ENCODE measurements at places on chromosomes 16 and 17.
A peak's percentile ranks its signal among the peaks of the same experiment; 100 is the strongest.

- DNase-seq: peak; percentile 66
These were observed 51.8 kb downstream of the CA10 start for GRCh38 chr17:52106638-52107261.

DNA sequence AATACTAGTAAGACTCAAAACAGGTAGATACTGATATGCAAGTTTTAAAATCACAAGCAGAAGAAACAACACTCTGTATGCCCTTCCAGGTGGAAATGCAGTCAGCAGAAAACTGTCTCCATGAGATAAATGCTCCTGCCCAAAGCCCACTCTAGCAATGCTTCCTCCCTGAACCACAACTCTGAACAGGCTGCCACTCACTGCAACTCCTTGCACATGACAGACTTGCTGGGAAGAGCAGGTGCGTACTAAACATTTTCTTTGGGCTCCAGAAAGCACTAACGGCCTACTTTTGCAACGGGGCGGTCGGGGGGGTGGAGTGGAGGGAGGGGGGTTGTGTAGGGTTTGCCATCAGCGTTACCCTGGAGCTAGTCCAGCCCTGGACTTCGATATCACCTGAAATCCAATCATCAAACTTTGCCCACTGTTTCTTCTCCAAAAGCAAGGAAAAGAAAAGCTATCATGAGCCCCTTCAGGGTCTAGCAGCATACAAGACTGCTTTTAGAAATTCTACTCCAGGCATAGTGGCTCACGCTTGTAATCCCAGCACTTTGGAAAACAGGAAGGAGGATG lies 46.1 kb downstream of the ANKRD11 start:
- DNase-seq: no peak

DNA sequence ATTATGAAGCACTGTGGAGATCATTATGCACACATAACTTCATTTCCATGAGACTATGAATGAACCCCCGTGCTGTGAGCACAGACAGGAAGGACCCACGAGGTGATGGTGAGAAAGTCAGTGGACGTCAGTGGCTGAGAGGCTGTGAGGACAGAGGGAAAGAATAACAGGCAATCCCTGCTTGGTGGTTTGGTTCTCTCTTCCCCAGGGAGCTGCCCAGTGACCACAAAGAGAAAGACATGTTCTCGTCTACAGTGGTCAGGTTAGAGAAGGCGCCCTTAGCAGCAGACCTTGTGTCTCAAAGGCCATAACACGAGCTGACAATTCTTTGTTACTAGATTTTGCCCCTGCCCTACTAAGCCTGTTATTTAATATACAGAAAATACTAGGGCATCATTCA lies 609.2 kb downstream of the TOX3 start:
- no peak for DNase-seq

DNA sequence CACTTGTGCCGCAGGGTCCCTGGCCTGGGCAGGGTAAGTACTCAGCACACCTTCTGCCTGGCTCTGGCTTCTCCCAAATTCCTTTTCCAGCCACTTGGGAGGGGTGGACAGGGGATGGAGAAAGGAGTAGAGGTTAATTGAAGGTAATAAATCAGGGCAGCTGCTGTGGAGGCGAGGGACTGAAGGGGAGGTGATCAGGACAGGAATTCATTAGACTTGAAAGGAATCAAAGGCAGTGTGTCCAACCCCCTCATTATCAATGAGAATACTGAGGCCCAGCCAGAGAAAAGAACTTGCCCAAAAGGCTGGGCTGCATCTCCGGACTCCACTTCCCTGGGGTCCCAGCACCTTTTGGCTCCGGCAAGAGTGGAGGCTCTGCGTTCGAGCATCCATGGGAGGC lies 2.4 kb downstream of the SOST start:
- no peak for DNase-seq

DNA sequence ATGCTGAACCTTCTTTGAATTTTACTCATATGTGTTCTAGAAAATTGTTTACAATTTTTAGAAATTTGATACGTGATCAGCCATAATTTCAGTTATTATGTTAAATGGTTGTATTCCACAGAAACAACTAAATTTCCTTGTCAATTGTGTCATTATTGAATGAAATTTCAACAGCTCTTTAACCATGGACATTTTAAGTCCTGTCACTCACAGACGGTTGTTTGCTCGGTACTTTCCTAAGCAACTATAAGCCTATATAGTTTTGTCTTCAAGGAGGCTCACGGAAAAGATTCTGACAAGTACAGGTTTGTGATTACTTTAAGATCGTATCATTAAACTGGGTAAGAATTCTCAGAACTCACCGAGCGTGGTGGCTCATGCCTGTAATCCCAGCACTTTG lies 31.8 kb downstream of the SLC39A11 start:
- DNase-seq: no peak

DNA sequence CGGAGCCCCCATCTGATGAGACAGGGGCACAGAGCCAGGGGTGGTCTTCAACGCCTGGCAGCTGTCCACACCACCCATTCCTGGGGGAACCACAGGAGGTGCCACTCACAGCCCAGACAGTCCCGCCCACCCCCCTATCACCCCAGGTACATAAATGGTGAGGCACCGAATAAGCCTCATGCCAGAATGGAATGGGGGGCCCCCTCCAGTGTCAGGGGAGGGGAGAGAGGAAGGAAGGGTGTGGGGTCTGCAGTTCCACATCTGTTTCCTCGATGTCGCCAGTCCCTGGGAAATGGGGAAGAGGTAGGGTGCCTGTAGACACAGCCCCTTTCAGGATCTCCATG lies 1.7 kb downstream of the TMC6 start:
- no peak for DNase-seq

- peak; percentile 74 for DNase-seq
These were observed 49.8 kb upstream of the BAHCC1 start for GRCh38 chr17:81345228-81346089.
